ENCODE measurements at places on chromosomes 6 and 20.

DNA sequence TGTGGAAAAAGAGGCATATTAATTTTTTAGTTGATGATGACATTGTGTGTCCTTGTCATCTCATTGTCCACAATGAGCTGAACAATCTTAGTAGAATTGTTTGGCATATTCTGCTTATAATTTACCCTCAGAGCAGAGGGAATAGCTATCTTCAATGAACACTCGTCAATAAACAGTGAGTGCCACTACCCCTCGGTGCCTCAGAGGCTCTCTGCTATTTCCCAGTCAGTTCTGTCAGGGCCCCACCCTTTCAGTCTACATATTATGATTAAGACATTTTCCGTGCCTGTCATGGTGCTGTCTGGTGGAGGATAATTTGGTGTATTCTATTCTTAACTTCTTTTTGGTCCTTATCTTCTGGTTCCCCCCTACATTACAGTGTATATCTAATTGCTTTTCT lies 31.2 kb downstream of the NUS1 start:
- no peak for DNase-seq

DNA sequence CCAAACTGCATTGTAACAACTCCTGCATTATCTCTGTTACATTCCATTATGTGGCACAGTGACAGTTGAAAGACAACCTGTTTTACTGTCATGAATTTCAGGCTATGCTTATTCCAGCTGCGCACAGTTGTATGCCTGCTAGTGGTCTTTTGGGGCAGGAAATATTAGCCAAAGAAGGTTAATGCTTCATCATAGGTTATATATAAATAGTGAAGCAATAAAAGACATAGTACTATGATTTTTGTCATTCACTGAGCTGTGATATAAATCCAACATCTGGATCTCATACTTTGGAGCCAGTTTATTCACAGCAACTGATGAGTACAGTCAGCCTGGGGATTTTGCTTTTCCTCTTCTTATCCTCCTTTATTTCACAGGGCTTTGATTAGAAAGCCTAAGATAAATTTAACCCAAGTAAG lies 55.6 kb downstream of the FILIP1 start:
- no peak for DNase-seq

DNA sequence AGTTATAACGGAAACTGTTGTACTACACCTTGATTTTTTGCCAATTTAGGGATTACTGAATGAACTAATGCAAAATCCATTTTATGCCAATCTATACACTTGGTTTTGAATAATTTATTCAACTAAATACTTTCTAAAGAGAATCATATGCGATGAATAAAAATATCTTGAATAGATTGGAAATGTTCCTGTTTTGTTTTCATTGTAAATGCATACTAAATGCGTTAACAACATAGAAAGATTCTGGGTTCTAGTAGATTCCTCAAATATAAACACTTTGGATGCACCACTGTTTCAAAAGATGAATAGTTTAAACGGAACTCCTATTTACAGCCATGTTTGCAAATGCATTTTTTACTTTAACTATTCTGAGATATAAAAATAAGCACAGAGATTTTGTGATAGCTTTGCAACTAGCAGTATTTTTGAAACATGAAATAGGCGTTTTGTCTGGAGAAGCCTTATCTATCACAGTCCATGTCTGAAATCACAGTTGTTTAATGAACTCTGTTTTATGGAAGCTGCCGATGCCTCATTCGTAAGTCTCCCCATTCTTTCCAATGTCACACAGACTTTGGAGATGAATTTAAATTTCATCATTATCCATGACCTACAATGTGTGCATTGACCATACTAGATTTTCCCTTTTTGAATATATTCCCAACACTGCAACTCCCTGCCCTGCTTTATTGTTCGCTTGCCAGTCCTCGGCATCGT lies 277.7 kb upstream of the QKI start:
- DNase-seq: no peak

- DNase-seq: no peak
Measured at GRCh38 chr6:166419286-166419685, 36.5 kb upstream of the MPC1 start.

DNA sequence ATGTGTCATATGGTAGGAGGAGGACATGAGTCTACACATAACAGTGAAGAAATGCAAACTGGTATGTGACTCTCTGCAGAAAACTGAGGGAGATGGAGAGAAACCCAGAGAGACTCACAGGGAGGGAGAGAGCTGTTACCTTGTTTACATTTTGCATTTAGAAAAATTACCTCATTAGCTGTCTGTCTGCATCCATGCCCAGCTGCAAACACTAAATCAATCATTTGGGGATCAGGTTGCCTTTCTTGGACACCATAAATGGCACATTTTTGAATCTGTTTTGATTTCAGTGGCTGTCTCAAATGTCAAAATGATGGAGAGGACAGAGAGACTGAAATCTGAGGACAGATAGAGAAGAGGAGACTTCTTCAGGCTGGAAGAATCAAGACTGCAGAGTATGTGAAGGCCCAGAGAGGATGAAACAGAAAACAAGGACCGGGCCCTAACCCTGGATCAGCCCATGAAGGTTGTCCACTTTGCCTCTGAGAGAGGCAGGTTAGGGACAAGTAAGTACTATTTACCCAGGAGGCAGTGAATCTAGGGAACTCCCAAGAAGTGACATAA lies 92.2 kb downstream of the UNC5CL start:
- no peak for DNase-seq

- no peak for DNase-seq
Measured at GRCh38 chr20:8670893-8671215, 398.0 kb upstream of the PLCB4 start.

- no peak for DNase-seq
Measured at GRCh38 chr6:163438940-163439335, 24.4 kb downstream of the QKI start.

DNA sequence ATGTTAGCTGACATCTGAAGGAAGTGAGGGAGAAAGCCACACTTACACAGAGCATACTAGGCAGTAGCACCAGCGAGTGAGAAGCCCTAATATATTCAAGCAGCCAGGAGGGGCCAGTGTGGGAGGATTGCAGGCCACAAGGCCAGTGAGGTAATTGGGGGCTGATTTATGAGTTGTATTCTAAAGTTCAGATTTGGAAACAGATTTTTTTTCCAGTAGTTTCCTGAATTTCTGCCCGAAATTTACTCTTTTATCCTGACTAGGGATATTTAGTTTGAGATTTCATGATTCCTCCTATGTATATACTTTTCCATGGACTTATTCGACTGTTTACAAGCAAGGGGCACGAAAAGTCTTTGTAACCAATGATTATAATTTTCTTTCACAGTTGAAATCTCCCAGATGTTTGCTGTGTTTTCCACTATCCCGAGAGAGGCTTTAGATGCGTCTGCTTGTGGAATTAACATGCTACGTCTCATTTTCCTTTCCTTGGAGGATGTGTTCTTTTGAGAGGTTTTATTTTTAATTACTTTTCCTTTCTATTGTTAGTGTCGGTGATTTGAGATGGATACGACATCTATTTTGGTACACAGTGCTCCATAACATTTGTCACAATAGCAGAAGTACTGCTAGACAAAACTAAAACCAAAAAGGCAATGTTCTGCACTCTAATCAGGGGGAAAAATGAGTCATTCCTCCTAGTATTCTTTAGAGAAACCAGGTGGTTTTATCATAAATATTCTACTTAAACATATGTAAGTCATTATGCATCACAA lies 356.3 kb upstream of the HSF2 start:
- no peak for DNase-seq

DNA sequence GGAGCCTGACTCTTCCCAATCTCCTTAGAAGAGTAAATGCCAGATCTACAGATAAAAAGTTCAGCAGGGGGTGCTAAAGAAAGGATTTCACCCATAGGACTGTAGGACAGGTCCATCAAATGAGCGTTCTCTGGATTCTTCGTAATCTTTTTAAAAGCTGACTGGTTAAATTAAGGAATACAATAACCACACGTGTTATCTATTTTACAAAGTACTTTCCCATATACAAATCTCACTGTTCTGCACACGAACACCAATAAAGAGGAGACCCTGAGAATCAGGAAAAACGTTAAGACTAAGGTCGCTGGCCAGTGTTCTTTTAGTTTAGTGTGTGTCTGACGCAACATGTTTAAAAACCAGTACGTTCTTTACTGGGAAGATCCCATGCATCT lies 542 bp downstream of the TUBE1 start:
- DNase-seq: peak; percentile 79

DNA sequence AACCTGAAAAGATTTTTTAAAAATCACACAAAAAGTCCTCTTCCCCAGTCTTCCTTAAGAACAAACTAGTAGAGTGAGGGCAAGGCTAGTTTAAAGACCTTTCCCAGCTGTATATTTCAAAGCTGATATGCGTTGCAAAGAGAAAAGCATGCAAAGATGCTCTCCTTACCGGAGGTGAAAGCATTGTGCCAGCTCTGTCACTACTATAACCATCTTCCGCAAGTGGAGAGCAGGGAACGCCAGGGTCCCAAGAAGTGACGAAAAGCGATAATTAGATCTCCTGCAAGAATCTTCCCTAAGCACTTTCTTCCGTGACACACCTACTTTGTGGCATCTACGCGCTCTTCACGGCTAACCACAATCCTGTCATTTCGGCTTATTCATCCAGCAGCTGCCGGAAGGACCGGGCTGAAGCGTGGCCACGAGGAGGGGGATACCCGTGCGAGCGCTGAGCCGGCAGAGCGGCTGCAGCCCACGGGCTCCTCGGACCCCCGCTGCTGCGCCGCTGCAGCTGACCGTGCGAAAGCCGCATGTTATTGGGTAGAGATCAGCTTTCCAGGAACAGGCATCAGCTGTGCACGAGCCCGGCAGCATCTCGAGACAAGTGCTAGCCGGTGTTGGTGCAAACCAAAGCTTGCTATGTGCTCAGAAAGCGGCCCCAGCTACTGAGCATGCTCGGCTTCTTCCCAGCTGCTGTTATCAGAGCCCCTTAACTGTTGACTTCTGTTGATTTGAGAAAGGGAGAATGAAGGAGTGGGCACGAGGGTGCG lies 57.2 kb upstream of the ARHGAP18 start:
- peak; percentile 50 for DNase-seq

DNA sequence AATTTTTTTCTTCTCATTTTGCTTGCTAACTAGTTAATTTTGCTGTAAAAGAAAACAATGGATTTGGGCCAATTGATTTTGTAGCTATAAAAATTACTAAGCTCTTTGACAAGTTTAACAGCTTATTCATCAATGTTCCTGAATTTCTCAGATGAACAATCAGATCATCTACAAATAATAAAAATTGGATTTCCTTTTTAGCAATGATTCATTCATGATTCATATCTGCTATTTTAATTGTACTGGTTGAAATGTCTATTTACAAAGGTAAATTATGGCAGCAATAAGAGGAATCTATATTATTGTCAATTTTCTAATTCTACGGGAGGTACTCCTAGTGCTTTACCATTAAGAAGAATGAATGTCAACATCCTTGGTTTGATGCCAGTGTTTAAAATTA lies 178.8 kb upstream of the BTBD3 start:
- no peak for DNase-seq

- peak; percentile 70 for DNase-seq
Measured at GRCh38 chr6:15441215-15441868, 195.5 kb downstream of the JARID2 start.

- peak; percentile 59 for DNase-seq
Measured at GRCh38 chr20:41340327-41341055, at the start of gene LPIN3. Gene LPIN3, plus strand, starts transcription at chr20:41340821. Its CDS starts 4,983 bp downstream, at chr20:41345804.

GRCh38 chr6:137352859-137353258 lies 133.7 kb upstream of the IFNGR1 start:
- no peak for DNase-seq

- DNase-seq: no peak
Measured at GRCh38 chr6:169977434-169978265, 226.2 kb downstream of the ERMARD start.
